ENCODE measurements at places on chromosomes 2 and 18.

DNA sequence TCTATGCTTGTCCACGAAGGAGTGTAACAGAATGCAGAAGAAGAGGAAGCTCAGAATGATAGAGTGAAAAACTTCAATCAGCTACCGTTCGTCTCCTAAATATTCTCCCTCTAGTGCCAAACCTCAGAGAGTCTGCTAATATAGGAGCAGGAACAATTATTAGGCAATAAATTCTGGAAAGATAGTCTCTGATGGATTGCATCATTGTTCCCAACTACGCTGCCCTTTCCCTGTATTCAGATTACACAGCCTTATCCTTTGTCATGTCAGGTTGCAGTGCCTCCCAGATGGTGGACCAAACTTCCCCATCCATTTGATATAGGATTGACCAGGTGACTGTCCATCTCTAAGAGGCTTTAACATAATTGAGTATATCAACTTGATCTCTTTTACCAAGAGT is 811.5 kb upstream of the CHAC2 start:
- no peaks in the 10 kb centered on the region for H3K4me1 ChIP-seq
- no peak overlapping the region for H3K27ac ChIP-seq

- H3K4me3 ChIP-seq, result no peak overlapping the region
- peaks cover 4% of the 10 kb centered on the region for H3K4me1 ChIP-seq
- no peaks in the 10 kb centered on the region for H3K36me3 ChIP-seq
- no peaks in the 10 kb centered on the region for H3K27me3 ChIP-seq
- no peak overlapping the region for H3K27ac ChIP-seq
Measured at GRCh38 chr18:35526495-35527059, 28.8 kb upstream of the INO80C start.

- no peak overlapping the region for H3K4me3 ChIP-seq
- H3K4me1 ChIP-seq, result no peaks in the 10 kb centered on the region
- H3K27ac ChIP-seq, result no peak overlapping the region
- DNase-seq, result no peak
- H3K36me3 ChIP-seq, result no peaks in the 10 kb centered on the region
Measured at GRCh38 chr2:231699006-231699405, 9.3 kb upstream of the PTMA start.

DNA sequence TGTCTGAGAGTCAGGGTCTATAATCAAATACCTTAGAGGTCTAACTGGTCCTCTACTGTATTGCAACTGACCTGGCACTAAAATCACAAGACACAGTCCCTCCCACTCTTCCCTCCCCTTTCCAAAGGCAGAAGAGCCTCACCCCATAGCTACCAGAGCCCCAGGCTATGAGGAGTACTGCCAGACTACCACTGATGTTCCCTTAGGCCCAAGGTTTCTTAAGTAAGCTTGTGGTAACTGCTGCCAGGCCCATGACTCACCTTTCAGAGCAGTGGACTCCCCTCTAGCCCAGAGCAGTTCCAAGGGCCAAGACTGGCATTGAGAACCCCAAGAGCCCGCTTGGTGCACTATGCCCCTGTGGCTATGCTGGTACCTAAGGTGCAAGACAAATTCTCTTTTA is 1193.4 kb downstream of the DSC3 start:
- H3K27me3 ChIP-seq, result no peaks in the 10 kb centered on the region
- H3K27ac ChIP-seq, result no peak overlapping the region
- H3K4me3 ChIP-seq, result no peak overlapping the region
- no peaks in the 10 kb centered on the region for H3K4me1 ChIP-seq
- DNase-seq, result no peak

GRCh38 chr2:42794271-42795046 is 2.1 kb upstream of the HAAO start:
- no peak overlapping the region for H3K4me3 ChIP-seq
- H3K4me1 ChIP-seq, result no peaks in the 10 kb centered on the region
- no peak overlapping the region for H3K27ac ChIP-seq
- DNase-seq, result peak; percentile 78

DNA sequence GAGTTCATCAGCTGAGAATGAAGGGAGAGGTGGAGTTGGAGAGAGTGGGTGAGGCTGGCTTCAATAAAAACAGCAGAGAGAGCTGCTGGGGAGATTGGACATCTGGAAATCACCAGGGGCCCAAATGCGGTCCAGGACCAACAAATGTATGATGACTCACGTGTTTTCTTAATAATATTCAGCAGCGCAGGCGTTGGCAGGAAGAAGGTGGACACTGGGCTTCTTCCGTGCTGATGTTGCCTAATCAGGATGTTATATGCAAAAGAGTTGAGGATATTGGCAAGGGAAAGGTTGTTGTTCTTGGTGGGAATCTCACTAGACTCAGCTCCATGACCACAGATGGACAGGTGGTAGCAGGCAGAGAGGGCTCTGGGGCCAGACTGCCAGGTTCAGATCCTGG is 12.8 kb upstream of the PLA2R1 start:
- no peaks in the 10 kb centered on the region for H3K4me1 ChIP-seq
- no peaks in the 10 kb centered on the region for H3K27me3 ChIP-seq
- peaks cover 6% of the 10 kb centered on the region for H3K36me3 ChIP-seq
- H3K4me3 ChIP-seq, result no peak overlapping the region
- DNase-seq, result no peak
- H3K27ac ChIP-seq, result no peak overlapping the region
